ENCODE measurements at places on chromosomes 16 and 17.

DNA sequence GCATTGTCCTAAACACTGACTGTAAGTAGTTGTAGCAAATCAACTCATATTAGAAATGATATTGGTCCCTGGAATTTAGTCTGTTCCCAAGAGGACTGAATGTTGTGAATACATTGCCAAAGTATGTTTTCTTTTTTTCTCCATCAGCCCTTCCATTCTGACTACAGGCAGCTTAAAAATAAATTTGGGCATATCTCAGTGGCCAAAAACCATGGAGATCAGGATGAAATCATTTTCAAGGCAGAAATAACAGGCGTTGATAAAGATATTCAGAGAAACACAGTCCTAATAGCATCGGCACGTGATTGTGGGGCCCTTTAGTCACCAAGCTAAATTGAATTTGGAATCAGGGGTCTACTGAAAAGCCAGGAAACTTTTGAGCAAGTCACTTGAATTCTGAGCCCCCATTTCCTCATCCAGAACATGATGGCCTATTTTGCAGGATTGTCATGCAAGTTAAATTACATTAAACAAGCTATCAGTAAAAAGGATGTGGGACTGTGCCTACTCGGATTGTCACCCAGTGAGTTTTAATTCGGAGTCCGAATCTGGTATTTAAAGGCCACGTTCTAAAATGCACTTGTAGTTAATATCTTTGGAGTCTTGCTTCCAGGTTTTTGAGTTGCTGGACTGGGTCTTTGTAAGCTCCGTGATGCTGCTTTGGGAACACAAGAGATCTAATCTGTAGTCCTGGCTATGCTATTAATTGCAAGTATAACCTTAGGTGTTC, 17.1 kb downstream of the HLF start:
- no peak for DNase-seq

DNA sequence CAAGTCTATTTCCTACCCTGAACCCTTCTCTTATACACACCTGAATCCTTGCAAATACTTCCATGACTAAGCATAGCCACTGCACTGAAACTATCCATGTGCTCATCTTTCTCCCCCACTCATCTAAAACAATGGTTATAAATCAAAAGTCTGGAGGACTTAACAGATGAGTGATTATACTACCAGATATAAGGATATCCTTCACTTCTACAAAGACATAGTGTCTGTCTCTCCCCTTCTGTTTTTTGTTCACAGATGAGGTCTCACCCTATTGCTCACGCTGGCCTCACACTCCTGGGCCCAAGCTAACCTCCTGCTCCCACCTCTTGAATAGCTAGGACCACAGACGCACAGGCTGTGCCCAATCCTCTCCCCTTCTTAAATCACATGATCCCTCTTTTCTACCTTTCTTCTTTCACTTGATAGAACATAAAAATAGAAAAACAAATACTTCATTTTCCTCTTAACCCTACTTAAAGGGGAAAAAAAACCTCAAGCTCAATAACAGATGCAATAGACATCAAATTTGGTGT, 19.2 kb downstream of the CEP112 start:
- DNase-seq = no peak

DNA sequence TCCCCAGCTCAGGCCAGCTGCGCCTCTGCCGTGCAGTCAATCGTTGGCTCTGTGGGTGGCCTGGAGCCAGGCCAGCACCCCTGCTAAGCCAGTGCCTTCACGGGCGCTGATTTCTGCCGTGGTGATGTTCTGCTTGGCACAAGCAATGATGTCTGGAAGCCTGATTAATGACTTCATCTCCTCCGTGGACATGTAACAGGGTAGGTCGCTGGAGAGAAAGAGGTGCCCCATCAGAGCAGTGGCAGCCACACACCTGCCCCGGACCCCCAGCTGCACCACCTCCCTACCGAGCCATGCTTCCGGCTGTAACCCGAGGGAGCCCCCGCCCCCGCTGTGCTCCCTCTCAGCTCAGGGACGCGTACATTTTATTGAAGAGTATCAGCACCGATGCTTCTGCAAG, 1.9 kb downstream of the ARL16 start:
- DNase-seq = no peak

DNA sequence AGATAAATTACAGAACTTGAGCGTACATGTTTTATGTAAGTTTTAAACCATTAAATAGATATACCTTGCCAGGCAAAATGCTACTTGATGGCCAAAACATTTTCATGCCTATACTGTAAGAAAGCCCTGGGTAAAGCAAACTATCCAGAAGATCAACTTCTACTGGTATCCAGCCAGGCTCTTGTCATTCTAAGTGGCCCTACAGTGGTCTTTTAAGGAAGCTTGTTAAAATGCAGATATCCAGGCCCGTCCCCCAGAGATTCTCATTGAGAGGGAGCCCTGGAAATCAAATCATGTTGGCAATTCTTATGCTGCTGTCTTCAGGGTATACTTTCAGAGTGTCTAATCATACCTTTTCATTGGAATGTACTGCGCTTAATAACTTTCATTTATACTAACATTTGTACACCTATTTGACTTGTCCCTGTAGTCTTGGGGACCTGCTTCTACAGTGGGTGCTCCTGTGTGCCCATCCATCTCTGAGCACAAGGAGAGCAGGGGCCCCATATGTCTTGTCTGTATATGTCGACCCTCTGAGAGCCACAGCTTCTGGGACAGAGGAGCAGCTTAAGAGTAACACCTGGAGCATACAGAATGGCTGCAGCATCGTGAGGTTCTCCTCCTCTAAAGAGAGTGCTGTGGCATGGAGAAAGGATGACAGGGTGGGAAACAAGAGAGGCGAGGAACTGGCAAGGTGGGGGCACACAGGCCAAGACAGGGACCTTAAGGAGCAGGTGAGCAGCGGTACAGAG, 43.6 kb upstream of the ANKFY1 start:
- no peak for DNase-seq

- no peak for DNase-seq
Measured at GRCh38 chr17:39996800-39997199, 16.2 kb downstream of the PSMD3 start.
